ENCODE measurements at places on chromosomes 7 and 10.

DNA sequence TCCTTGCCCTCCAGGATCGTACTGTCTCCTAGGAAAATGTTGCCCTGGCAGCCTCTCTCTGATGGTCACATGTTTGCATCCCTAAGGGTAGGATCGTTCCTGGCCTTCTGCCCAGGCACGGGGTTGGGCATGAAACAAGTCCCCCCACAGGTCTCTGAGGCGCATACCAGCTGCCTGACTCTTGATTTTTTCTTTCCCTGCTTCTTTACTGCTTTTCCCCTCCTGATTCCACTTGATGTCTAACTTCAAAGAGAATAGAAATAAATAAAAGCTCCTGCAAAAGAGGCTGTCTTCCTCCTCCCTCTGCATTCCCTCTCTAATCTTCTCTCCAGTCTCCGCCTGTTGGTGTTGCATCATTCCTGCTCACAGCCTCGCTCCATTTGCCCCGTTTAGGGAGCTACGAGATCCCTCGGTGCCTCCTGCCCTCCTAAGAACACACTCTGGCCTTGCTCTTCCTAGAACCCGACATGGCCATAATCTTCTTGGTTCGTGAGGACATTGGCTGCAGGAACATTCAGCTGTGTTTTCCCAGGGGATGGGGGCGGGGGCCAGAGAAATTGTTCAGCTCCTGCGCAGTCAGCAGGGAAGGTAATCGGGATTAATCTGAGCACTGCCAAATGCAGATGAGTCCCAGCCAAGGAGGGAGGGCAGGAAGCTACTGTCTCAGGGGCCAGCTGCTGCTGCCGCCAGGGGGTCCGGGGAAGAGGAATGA, 26.0 kb downstream of the LEP start:
- DNase-seq, result no peak

- no peak for DNase-seq
Observed at GRCh38 chr10:101572785-101573184, 15.3 kb downstream of the POLL start.

DNA sequence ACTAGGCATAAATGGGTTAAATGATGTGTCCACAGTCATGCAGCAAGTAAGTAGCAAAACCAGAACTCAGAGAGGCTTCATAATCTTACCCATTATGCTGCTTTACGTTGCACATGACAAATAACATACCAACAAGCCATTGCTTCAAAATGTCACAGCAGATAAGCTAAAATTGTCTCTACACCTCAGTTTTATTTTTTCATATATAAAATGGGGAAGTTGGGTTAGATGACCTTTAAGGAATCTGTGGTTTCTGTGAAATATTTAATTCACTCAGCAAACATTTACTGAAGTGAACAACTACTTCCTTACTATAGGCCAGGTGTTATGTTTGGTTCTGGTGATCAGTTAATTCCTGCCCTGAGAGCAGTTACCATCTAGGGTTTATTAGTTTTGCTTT, 2.2 kb upstream of the ASCC1 start:
- no peak for DNase-seq

GRCh38 chr7:83879063-83879462, 230.1 kb upstream of the SEMA3E start:
- no peak for DNase-seq

DNA sequence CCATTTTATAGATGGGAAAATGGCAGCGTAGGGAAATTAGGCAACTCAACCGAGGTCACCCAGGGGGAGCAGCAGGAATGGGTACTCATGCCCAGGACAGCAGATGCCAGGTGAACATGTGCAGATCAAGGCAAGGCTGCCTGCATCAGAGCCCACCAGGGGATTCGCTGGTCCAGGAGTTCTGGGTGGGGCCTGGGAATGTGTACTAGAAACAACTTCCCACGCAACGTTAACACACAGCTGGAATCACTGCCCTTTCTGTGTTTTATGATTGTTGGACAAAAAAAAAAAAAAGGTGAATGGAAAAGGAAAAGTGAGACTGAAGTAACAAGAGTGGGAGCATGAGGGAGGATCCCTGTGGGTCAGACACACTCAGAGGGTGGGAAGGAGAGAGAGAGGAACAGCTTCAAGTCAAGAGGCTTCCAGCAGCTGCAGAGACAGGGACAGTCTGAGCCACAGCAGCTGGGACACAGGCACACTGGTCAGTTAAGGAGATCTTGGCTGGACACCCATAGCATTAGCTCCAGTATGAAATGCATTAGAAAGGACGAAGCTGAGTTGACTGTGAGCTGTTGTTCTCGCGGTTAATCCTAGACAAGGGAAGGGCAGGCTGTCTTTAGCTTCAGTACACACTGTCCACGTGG, 187.9 kb upstream of the INHBA start:
- no peak for DNase-seq

GRCh38 chr7:76386691-76387260, 22.7 kb downstream of the SSC4D start:
- no peak for DNase-seq

- DNase-seq, result no peak
Observed at GRCh38 chr10:85648279-85648754, 718.3 kb downstream of the GRID1 start.

- DNase-seq, result no peak
Observed at GRCh38 chr10:103238506-103239252, 7.0 kb upstream of the RPEL1 start.

DNA sequence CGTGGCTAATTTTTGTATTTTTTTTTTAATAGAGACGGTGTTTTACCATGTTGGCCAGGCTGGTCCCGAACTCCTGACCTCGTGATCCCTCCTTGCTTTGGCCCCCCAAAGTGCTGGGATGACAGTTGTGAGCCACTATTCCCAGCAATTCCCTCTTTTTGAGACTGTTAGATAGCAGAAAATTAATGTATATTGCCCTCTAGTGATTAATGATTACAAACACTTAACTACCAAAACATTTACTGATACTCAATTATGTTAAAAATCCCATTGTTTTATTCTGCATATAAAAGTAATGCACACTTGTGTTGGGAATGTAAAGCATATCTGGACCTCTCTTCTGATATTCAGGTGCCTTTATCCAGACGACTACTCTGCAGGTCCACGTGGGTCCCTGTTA, 41.2 kb upstream of the COBL start:
- no peak for DNase-seq

DNA sequence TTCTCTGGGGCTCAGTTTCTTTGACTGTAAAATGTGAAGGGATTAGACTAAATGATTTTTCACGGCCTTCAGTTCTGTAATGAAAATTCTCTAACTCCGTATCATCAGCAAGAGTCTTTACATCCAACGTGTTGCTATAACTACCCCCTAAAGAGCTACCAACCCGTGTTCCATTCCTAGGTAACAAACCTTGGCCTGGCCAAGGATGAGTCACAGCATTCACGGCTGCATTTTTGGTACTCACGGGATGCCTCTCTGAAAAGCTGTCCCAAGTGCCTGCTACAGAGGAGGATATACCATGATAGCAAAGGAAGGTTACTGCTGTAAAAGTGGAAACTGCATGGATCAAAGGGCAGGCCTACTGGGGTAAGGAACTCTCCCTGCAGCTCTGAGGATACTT, 5.9 kb downstream of the LRRC4 start:
- no peak for DNase-seq

Data from T-helper 17 cell (primary cell).